Activated CD4-positive, alpha-beta memory T cell treated with anti-CD3 and anti-CD28 coated beads for 36 hours (primary cell): ENCODE measurements at places on chromosomes 1 and 21.

GRCh38 chr1:186195377-186195931, 179.6 kb downstream of the TPR start:
- DNase-seq, result no peak

GRCh38 chr1:92037400-92037799, 7.6 kb downstream of the EPHX4 start:
- no peak for DNase-seq

- no peak for DNase-seq
These were observed 27.6 kb downstream of the VTCN1 start for GRCh38 chr1:117183112-117183511.

DNA sequence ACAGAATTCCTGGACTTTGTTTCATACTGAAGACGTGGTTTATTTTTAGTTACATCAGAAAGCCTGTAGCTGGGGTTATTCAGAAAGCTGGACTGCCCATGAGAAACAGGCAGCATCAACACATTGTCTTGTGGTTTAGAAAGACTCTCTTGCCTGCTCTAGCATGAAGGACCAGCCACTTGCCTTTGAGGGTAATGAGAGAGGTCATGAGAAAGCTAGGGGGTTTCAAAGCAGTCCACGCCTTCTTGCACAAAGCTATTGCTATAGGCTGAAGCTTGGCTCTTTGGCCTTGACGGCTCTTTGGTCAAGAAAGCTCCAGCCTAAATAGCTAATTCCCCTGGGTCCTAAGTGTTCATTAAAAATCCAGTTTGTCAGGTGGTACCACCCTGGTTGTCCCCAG, 208.1 kb downstream of the PRDM2 start:
- no peak for DNase-seq

- no peak for DNase-seq
These were observed 162.3 kb downstream of the FMN2 start for GRCh38 chr1:240254006-240254405.

- no peak for DNase-seq
These were observed 31.5 kb downstream of the PALMD start for GRCh38 chr1:99677416-99677815.

DNA sequence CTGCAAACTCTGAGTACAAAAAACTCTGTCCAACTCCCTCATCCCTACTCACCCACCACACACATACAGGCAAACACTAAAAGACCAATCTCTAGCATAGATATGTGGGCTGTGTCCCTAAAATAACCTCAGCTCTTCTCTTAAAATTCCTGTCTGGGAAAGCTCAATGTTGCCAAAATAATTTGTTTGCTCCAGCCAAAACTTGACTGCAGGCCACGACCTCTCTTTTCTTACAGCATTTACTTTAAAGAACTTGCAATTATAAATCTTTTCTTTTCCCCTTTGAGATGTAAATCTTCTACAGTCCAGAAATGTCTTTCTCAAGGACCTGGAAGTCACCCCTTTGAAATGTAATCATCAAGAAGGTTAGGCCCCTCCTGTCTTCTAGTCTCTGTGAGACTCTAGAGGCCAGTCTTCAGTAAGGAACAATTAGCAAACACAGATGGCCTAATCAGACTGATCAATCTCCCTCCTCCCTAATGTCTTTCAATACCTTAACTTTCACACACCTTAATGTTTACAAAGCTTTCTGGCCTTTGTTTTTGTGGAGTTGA, 483.6 kb upstream of the RGS18 start:
- no peak for DNase-seq
